Astrocyte (in vitro differentiated cells and primary cell): ENCODE measurements at places on chromosomes 6 and 20. TPM values are rescaled to one million over a fixed set of nuclear protein-coding genes. Genes with fewer than 3 reads are reported as not detected.
A peak's percentile ranks its signal among the peaks of the same experiment; 100 is the strongest.

GRCh38 chr6:19052219-19052618 lies 665.1 kb downstream of the RNF144B start:
- peak; percentile 66 for DNase-seq

DNA sequence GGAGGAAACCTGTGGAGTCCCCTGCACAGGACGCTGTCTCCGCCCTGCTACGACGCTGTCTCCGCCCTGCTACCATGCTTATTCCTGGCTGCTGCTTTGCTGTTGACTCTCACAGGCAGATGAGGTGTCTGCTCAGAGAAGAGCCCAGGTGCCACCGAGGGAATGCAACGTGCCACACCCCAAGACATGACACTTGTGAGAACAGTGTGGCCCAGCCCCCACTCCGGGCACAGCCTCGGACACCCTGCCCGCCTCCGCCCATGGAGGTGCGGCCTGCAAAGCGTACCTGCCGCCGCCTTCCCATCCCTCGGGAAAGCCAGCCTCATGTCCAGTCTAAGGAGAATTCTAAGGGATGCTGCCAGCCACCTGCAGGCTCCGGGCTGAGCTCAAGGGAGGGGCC lies 15.6 kb upstream of the MRGBP start:
- no peak for DNase-seq

- DNase-seq = no peak
These were observed 209.8 kb downstream of the TPBG start for GRCh38 chr6:82573254-82573972.

- DNase-seq = no peak
These were observed 91.2 kb downstream of the CARMIL1 start for GRCh38 chr6:25370178-25371036.

DNA sequence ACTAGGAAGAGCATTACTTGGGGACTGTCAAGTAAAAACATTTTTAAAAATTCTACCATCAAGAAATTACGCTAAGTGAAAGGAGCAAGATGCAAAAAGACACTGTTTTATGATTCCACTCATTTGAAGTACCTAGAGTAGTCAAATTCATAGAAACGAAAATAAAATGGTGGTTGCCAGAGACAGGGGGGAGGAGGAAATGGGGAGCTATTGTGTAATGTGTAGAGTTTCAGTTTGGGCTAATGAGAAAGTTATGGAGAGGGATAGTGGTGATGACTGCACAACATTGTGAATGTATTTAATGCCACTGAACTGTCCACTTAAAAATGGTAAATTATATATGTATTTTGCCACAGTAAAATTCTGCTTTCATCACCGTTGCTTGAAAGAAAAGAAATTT lies 83.8 kb downstream of the UST start:
- DNase-seq = no peak

- DNase-seq = peak; percentile 38
These were observed 120.7 kb upstream of the ZFP64 start for GRCh38 chr20:52312132-52312729.

DNA sequence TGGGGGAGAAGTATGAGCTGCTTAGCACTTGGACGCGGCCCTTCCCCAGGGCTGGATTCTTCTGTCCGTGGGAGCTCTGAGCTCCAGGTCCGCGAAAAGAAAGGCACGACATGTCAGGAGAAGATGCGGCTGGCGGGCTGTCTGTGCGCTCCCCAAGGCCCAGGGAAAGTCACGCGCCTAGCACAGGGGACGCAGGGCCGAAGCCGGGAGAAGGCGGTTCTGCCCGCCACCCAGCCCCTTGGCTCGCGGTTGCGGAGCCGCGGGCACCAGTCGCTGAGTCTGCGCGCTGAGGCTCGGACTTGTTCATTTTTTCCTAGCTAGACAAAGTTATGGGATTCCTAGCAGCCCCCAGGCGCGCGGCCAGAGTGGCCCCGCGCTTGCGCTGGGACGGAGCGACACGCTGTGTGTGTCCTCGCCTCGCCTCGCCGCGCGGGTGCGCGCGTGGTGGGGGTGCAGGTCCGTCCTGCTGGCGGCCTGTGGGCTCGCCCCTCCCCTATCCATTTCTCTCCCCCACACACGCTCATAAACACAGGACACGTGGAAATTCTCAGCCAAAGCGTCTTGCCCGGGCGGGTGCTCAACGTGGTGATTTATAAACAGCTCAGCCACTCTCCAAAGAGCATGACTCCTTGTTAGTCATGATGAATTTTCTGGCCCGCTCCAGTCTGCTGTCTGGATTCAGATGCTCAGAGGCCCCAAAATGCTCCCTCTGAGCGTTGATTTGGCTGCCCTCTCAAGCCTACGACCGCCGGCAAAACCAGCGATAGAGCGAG lies 1.9 kb upstream of the POU3F2 start:
- peak; percentile 92 for DNase-seq

DNA sequence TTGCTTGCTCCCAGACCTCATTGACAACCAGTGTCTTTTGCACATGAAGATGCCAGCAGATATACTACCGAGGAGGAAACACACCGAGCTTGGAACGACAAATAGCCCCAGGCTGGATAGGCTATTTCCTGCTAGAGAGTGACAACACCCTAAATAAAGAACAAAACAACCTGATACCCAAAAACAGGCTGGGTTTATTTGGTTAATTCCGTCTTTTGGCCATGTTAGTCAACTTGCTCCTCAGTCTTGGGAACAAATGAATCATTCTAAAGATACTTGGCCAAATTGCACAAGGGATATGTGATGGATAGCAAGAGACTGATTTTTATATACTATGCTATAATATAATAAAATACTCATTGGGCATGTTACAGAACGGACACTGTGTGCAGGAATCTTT lies 11.5 kb upstream of the MUC22 start:
- no peak for DNase-seq

- no peak for DNase-seq
These were observed 229.8 kb downstream of the SOX4 start for GRCh38 chr6:21823371-21823770.

- no peak for DNase-seq
These were observed 21.3 kb downstream of the MLIP start for GRCh38 chr6:54132587-54132986.

- no peak for DNase-seq
These were observed 292.6 kb upstream of the SPTLC3 start for GRCh38 chr20:12715991-12716680.

- no peak for DNase-seq
These were observed 627 bp downstream of the RPS18 start for GRCh38 chr6:33272275-33273128.

DNA sequence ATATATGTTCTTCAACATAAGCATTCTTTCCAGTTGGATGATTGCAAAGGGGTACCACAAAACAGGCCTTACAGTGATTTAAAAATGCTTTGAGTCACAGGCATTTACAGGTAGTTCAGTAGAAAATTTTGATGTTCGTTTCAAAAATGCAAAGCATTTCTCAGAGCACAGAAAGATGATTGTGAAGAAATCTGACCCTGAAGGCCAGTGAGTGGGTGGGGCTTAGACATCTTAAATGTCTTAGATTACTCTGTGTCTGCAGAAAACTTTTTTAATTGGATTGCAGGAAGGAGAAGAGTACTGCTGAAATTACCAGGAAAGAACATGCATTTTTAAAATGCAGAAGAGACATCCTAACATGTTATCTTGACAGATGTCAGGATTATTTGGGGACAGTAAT lies 268.3 kb downstream of the CDKAL1 start:
- no peak for DNase-seq

The PPIL1 gene
- total RNA-seq = 34.7 and 36.6 TPM in 2 replicates

The MOCS3 gene
- 5.8 and 6.3 TPM in 2 replicates for total RNA-seq

The ELOVL4 gene
- 10.0 and 10.4 TPM in 2 replicates for total RNA-seq

The FAM162B gene
- not detected in 2 replicates for total RNA-seq
